ENCODE measurements at places on chromosomes 12 and 14.

GRCh38 chr12:14893506-14894250 is 8.0 kb upstream of the MGP start:
- no peak for DNase-seq

- no peak for DNase-seq
These were observed 222.9 kb downstream of the DPY19L2 start for GRCh38 chr12:63445224-63445880.

- DNase-seq, result no peak
These were observed 87.4 kb upstream of the PTPRR start for GRCh38 chr12:71007781-71008404.

DNA sequence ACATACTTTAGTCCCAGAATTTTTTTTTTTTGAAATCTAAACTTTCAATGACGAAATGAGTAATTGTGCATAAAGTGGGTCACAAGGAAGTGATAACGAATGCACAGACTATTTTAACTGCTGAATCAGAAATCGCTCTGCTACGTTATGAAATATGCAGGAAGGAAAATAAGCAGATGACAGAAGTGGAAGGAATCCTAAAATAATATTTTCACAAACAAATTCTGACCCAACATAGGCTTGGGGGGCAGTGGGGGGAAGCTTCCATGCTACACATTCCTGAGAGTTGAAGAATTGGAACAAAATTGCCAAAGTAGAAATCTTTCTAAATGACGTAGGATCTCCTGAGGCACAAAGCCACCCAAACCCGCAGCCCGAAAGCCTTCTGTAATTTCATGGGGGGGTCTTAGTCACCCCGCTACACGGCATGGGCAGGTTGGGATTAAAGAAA is 89.6 kb downstream of the ARF6 start:
- DNase-seq, result no peak

- peak; percentile 54 for DNase-seq
These were observed 13.3 kb downstream of the SLC15A4 start for GRCh38 chr12:128810182-128811127.
